Left kidney (tissue), 8 donors: ENCODE measurements at places on chromosomes 12 and 14. TPM values are rescaled to one million over a fixed set of nuclear protein-coding genes. Genes with fewer than 3 reads are reported as not detected.

Gene IQSEC3
- 10.8 TPM for polyA plus RNA-seq

Gene TMEM63C
- polyA plus RNA-seq, result 2.8 TPM

Gene FOXM1
- polyA plus RNA-seq, result 46.4 TPM

Gene COL2A1
- 50.3 TPM for polyA plus RNA-seq

Gene ANO6
- polyA plus RNA-seq, result 73.3 TPM
